ENCODE measurements at places on chromosomes 7 and 10.

- DNase-seq, result peak; percentile 75
These were observed 37.2 kb downstream of the ERLIN1 start for GRCh38 chr10:100148353-100149211.

DNA sequence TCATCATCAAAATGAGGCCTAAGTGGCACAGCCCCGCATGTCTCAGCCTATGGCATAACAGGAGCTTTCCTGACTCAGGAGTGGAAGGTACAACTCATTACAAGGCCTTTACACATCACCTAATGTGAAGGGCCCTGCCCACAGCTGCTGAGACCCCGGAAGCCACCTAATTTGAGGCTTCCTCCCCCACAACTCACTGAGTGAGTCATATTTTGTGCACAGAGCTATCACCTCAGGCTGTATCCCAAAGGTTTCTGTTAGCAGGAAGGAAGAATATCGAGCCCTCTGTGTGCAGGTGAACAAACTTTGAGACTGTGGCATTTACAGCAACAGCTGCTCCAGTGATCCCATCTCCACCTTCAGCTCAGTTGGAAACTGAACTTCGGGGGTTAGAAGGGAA is 20.6 kb downstream of the HTR5A start:
- DNase-seq, result no peak

- DNase-seq, result no peak
These were observed 80.3 kb downstream of the ANK3 start for GRCh38 chr10:60309371-60309770.

DNA sequence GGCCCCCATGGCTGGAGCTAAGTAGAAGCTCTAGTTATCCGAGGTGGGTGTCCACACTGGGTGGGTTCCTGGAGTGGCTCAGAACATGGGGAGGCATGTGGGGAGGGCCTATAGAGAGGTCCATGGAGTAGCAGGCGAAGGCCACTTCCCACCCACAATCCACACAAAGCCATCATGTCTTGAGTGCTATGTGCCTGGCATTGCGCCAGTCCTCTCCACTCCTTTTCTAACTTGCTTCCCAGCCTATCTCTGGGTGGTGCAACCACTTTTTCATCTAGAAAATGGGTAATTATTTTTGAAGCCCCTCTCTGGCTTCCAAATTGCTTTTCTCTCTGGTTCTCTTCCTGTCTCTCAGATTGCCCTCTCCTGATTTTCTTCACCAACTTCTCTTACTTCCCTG is 263.6 kb downstream of the PHTF2 start:
- no peak for DNase-seq

DNA sequence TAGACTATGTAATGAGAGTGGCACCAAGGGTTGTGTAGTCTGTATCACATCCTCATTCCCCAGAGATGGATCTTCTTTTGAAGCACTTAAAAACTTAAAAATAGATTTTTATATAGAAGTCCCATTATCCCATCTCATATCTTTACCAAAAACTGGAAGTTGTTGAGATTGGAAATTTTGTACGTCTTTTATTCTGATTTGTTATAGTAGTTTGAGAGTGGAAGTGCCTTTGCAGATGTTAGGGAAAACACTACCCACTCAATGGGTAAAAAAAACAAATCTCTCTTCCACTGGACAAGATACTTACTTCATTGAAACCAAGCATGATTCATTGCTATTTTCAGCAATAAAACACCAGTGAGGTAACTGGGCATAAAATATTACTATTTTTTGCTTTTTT is 184.4 kb downstream of the MACC1 start:
- no peak for DNase-seq

DNA sequence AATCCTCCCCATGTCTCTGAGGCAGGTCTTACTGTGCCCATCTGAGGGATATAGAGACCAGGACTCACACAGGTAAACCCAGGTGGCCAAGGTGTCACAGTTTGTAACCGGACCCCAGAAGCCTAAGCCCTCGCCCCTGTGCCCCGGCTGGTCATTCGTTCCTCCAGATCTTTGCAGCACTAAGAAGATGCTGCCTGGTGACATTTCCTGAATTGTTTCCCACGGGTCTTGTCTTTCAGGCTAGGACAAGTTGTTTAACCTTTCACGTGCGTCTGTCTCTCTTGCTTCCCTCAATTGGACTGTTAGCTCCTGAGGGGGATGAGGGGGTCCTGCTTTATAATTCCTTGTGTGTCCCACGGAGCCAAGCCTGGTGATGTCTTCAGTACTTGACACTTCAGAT is 158.0 kb downstream of the KCNMA1 start:
- DNase-seq, result peak; percentile 4

- DNase-seq, result no peak
These were observed 133.3 kb downstream of the SLC25A13 start for GRCh38 chr7:96188591-96188991.

GRCh38 chr7:108290459-108291151 is 160.4 kb upstream of the LAMB4 start:
- no peak for DNase-seq

DNA sequence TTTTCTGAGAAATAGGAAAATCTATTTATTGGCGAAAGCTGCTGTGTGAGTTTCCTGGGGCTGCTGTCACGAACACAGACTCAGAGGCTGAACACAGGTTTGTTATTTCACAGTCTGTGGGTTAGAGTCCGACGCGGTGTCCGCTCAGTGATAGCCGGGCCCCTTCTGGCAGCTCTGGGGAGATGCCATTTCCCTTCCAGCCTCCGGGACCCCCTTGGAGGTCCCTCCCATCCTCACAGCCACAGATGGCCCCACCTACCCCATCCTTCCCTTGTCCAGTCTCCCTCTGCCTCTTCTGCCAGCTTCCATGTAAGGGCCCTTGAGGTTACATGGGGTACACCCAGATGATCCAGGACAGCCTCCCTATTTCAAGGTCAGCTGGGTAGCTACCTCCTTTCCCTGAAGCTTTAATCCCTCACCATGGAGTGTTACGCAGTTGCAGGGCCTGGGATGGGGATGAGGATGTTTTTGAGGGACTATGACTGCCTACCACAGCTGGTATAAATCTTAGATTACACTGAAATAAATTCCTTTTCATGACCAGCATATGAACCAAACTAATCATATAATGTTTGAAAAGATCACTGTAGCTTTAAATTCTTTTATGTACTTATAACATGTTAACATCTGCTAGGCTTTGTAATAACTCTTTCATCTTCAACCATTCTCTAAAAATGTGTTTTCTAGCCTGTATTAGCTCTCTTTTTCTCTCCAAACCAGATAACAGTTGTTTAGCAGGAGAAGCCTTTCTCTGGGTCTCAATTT is 98.5 kb downstream of the WDR37 start:
- no peak for DNase-seq

- no peak for DNase-seq
These were observed 233.3 kb downstream of the NSUN6 start for GRCh38 chr10:18417950-18418527.

GRCh38 chr10:30188101-30188500 is 128.7 kb upstream of the JCAD start:
- no peak for DNase-seq

GRCh38 chr10:124285587-124286527 is 132.9 kb downstream of the OAT start:
- DNase-seq, result no peak

DNA sequence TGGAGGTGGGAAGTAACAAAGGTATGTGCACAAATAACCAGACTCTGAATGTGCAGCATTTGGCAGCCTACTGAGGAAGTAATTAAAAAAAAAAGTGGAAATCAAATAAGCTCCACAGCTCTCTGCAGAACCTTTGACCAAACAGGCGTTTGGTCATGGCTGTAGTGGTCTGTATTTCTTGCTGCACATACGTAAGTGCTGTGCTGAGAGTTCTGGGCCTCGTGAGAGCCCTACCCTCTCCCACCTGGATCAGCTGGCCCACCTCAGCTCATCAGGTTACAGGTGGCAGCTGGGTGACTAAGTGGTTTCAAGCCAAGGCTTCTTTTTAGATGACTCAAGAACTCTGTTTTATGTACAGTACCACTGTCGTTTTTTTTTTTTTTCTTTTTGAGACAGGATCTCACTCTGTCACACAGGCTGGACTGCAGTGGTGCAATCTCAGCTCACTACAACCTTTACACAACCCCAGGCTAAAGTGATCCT is 178.2 kb upstream of the KLF6 start:
- no peak for DNase-seq

DNA sequence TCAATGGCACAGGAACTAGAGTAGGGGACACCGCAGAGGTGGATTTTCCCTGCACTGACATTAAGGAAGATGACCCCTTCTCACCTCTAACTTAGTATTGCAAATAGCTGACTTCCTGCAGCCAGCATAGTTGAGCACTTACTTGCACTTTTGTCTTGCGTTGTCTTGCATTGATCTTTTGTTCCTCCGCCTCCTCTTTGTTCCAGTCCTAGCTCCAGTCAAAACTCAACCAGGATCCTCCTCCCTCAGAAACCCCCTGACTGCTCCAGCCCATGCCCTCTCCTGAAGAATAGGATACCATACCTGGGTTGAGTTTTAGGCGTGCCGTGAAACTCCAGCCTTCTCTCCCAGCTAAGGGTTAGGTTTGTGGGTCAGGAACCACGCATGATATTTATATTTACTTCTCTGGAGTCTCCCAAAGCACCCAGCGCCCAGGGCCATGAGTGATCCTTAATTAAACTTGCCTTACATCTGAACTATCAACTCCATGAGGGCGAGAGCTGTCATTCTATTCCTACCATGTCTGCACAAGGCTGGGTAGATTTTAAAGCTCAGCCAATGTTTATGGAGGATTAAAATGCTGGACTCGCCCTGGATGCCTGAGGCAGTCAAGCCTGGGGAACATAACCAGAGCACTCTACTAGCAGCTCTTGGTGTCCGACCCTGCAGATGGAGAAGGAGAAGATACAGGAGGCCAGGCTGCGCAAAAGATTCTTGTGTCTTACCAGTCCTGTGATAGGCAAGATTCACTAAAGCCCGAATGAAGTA is 14.1 kb downstream of the ZNF467 start:
- DNase-seq, result no peak

DNA sequence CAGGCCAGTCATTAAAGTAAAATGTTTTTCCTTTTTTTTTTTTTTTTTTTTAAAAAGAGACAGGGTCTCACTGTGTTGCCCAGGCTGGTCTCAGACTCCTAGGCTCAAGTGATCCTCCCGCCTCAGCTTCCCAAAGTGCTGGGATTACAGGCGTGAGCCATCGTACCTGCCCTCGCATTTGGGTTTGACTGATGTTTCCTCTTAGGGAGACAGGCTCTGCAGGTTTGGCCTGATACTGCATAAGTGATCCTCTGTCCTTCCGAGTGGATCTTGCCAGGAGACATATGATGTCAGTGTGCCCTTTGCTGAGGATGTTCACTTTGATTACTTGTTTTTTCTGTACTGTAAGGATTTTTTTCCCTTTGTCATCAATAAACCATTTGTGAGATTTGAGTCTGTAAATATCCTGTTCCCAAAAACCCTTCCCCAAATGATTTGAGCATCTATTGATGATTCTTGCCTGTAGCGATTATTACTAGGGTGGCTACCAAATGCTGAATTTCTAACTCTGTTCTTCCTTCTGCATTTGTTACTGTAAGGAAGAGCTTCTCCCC is 19.7 kb downstream of the LIMK1 start:
- no peak for DNase-seq

GRCh38 chr7:140649556-140650205 is 9.1 kb upstream of the DENND2A start:
- no peak for DNase-seq

- DNase-seq, result no peak
These were observed 502.8 kb downstream of the GLRX3 start for GRCh38 chr10:130638991-130639390.

- DNase-seq, result no peak
These were observed 191.7 kb downstream of the ARL4A start for GRCh38 chr7:12879139-12879538.

DNA sequence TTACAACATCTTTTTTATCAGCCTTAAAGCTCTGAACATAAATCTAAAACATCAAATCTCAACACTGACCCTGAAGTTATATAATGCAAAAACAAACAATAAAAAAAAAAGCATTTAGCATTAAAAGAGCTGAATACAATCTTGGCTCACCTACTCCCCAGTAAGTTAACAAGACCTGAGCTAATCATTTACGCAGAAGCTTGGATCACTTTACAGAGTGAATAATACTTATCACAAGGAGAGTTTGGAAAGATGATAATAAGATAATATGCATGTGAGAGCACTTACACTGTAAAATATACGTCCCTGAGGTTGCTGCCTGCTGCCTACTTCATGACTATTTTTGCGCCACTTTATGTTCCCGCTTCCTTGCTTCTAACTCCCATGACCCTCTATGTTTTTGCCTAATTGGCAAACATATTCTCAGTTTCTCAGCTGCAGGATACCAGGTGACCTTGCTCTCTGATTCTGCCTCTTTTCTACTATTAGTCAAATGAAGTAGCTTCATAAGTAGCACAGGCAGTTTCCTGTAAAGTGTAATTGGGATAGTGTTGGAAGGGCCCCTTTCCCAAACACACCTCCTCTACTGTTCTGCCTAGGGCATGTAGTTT is 333.6 kb downstream of the LRRTM3 start:
- no peak for DNase-seq

DNA sequence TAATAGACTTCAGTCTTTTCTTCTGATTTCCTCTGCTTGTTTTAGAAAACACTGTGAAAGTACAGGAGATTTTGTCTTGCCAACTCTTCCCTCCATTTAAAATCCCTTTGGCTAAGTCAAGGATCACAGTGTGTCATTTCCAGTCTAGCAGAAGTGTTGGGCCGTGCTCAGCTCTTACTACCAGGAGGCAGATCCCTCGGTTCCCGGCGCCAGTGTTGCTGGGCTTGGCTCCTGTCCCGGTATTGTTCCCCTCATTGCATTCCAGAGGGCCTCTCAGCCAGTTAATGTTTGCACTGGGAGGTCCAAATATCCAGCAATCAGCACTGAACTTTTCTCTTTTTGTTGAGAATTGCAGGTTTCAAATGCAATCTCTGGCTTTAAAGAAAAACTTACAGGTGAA is 612.1 kb upstream of the MGMT start:
- DNase-seq, result no peak

- no peak for DNase-seq
These were observed 127.4 kb upstream of the TEX47 start for GRCh38 chr7:88922944-88923343.

DNA sequence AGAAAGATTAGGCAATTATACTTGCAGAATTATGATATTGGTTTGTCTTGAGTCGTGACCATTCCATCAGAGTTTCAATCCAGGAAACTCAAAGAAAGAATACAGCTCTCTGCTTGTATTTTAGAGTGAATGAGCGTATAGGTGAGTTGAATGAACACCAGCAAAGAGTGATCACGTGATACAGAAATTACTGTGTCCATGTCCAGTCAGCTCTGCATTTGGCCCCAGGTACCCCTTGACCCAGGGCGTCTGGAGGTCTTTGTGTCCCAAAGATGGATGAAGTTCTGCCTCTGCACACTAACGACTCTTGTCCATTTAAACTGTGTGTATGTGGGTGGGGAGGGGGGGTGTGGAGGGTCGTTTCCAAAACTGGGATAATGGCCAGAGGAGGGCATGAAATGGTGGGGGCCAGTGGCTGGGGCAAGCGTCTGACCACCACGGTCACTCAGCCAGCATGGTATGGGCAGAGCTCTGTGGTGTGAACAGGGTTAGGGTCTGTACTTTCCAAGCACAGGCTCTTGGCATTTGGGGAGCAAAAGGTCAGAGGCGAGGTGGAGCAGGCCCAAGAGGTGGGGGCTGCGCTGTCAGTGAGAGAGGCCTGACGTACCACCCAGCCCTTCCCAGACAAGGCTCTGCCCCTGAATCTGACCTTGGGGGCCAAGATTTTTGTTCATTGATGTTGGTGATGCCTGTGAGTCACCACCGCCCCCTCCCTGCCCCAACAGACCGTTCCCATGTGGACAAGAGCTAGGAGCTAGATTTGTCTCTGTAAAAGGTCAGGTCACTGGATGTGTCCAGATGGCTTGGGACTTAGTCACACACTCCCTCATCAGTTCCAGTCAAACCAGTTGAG is 1.4 kb downstream of the PTPRE start:
- no peak for DNase-seq

GRCh38 chr10:47357131-47357582 is 9.0 kb downstream of the RBP3 start:
- DNase-seq, result no peak
